ACHN (cell line): ENCODE measurements at places on chromosomes 2 and 18.

GRCh38 chr2:145075454-145076062 is 555.6 kb upstream of the ZEB2 start:
- DNase-seq, result no peak

- no peak for DNase-seq
Observed at GRCh38 chr2:38409156-38410102, 32.4 kb upstream of the ATL2 start.

GRCh38 chr2:54590216-54591120 is 133.0 kb upstream of the EML6 start:
- DNase-seq, result no peak

- no peak for DNase-seq
Observed at GRCh38 chr18:3984163-3984757, 470.8 kb downstream of the DLGAP1 start.

DNA sequence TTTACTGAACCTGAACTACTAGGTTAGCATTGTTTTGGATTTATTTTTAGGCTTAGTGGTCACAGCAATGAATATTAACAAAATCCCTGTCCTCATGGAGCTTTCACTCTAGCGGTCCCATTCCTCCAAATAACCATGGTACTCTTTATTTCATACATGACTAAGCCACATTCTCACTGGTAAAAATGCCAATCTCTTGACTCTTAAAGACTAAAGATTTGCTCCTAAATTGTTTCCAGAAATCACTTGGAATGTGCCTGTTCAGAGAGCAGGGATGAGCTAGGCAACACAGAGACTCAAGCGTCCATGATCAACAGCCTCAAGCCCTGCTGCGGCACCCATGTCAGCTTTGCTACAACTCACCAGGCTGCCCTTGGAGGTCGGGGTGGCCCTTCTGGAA is 13.5 kb downstream of the LMAN1 start:
- DNase-seq, result no peak

DNA sequence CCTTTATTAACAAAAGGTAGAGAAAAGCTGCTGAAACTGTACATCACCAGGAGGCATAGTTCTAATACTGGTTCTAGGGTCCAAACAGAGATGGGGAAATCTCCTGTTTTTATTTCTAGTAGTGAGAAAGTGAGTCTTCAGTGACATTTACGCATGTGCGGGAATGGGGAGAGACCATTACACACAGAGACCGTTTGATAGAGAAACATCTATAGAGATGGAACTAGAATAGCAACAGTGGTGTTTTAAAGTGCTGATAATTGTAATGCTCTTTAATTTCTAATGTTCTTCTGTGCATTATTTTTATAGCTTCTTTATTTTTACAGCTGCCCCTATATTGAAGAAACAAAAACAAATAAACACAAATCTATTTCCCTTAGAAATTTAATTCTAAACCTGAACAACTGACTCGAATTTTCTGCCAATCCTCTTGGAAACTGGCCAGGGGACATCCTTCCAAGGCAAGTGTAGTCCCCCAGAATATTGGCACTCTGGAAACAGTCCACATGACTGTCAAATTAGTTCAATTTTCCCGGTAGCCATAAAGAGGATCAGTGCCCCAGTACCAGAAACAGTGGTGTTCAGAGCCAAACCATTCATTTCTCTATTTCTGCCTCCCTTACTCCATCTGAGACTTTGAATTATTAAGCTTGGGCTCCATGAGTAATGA is 260.9 kb downstream of the ICOS start:
- DNase-seq, result no peak

GRCh38 chr18:36535202-36535935 is 237.9 kb downstream of the FHOD3 start:
- no peak for DNase-seq

DNA sequence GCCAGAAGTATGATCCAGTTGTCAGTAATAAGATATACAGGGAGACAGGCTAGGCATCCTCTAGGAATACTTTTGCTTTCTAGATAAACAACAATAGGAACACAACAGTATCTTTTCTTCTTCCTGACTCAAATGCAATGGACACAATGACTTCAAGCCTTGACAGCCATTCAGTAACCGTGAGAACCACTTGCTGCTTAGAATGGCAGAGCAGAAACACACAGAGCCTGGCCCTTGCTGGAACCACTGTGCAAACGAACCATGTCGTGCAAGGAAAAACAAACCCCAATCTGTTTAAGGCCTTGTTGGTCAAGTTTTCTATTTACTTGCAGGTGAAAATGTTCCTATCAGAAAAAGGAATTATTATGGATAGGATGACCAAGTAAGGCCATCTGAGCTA is 18.8 kb downstream of the TRIP12 start:
- no peak for DNase-seq

GRCh38 chr18:79812052-79812451 is 14.3 kb downstream of the KCNG2 start:
- no peak for DNase-seq

DNA sequence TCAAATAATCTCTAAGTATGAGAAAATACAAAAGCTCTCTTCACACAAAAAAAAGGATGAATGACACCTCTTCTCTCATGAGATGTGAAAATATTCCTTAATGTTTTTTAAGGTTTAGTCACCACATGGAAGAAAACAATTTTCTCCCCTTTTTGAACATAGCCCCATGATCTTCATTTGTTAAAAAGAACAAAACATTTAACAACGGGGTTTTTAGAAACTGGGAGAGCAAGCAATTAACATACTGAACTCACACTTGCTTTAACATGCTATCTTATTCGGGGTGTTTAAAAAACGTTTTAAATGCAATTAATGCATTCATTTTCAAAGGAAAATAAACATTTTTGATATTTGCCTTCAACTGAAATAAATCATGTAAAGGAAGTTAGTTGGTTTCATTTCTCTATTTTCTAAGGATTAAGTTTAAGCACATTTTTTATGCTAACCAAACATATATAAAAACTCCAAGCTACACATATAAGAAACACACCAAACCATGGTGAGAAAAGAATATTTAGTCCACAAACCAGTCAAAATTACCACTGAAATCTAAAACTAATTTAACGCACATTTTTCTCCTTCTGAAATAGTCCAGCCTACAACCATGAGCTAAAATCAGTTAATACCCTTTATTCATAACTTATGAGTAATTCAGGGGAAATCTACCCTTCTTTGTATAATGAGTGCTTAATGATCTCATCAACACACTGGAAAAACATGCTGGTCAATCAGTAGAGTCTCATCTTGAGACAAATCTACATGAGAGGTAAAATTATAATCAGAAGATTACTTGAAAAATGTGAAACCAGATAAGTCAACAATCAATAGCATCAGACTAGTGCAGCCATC is 8.2 kb downstream of the FBXO11 start:
- DNase-seq, result no peak

- DNase-seq, result no peak
Observed at GRCh38 chr2:150462770-150463169, 24.7 kb downstream of the RND3 start.

GRCh38 chr2:10499275-10499907 is 51.3 kb upstream of the ODC1 start:
- no peak for DNase-seq

- DNase-seq, result no peak
Observed at GRCh38 chr2:138335036-138335435, 166.5 kb upstream of the SPOPL start.

GRCh38 chr2:48069769-48070168 is 163.5 kb upstream of the FBXO11 start:
- no peak for DNase-seq

GRCh38 chr2:236498369-236498768 is 71.3 kb upstream of the ACKR3 start:
- DNase-seq, result peak; percentile 25

DNA sequence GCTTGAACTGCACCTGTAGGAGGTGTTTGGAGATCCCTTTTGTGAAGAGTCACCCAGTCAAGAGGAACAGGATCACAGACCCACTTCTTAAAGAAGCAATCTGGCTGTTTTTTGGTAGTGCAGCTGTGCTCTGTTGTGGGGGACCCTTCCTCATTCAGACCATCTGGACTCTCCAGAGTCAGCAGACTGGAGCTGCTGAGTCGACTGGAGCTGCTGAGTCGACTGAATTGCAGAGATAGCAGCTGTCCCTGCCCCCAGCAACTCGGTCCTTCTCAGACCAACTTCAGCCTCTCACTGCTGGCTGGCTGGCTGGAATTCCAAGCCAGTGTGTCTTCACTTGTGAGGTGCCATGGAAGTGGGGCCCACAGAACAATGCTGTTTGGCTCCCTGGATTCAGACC is 56.8 kb downstream of the GTF3C3 start:
- DNase-seq, result no peak

- no peak for DNase-seq
Observed at GRCh38 chr18:13289481-13290205, 71.1 kb downstream of the LDLRAD4 start.

DNA sequence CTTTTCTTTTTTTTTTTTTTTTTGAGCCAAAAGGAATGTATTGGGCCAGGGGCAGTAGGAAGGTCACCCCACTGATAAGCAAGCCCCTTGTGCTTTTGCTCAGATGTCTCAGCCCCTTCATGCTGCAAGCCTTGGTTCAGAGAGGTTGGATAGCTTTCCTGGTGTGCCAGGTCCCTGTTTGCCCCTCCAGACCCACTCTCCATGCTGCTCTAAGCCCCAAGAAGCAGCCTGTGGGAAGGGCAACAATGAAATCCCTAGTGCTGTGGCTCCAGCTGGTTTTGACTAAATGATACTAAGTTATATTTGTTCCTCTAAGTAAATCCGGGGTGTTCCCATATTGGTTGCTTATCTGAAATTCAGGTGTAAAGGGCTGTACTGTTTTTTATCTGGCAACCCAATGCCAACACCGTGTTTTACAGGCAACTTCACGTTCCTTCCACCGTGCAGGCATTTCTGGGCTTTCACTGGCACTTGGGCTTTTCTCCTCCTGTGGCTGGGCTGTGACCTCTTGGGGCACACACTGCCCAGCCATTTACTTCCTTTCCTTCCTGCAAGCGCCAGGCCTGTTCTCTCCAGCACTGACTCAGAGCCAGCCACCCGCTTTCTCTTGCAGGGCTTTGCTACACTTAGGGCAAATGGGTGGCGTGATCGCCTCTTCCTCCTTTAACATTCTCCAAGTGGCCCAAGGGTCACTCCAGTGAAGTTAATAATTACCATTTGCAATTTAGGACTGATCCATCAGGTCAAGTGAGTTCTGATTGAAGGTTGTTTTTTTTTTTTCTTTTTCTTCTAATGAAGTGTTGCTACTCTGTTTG is 21.6 kb downstream of the MERTK start:
- DNase-seq, result peak; percentile 59

DNA sequence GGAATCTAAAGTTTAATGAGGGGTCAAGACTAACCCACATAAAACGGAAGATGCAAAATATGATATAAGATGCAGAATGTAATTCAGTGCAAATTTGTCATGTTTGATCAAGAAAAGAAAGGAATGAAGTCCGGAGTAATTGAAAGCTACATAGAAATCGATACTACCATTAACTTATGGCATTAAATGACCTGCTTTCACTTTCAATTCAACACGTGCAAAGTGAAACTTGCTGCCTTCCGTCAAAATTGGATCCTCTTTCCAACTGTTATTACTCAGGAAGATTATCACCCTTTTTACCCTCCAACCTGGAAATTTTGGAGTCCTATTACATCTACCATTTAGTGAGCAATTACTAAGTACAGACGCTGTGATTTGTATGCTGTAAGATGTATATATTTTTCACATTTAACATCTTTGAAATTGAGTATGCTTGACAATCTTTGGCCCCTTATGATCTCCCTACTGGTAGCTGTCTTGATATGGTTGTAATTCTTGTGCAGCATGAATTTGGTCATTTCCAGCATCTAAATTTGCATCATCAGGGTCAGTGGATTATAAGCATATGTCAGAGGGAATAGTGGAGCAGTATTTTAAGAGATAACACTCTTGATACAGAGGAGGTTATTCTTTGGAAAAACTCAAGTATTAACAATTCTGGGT is 18.6 kb downstream of the UNC80 start:
- no peak for DNase-seq

DNA sequence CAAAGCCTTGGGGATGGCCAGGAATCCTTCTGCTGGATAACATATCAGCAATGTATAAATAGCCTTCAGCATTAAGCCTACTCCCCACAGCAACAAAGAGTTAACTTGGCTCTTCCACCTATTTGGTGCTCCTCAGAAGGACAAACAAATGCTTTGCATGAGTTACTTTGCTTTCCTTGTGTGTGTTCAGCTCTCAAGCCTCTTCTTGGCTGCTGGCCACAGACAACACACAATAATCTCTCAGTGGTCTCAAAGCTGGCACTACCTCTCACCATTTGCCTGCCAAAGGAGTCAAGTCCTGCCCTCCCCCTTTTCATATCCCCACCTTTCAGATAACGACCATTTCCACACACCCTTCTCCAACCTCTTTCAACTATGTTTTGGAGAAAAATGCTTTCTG is 17.5 kb downstream of the FTCDNL1 start:
- no peak for DNase-seq

GRCh38 chr2:23363268-23363667 is 21.7 kb upstream of the KLHL29 start:
- no peak for DNase-seq

- DNase-seq, result no peak
Observed at GRCh38 chr2:236434593-236434992, 135.0 kb upstream of the ACKR3 start.

DNA sequence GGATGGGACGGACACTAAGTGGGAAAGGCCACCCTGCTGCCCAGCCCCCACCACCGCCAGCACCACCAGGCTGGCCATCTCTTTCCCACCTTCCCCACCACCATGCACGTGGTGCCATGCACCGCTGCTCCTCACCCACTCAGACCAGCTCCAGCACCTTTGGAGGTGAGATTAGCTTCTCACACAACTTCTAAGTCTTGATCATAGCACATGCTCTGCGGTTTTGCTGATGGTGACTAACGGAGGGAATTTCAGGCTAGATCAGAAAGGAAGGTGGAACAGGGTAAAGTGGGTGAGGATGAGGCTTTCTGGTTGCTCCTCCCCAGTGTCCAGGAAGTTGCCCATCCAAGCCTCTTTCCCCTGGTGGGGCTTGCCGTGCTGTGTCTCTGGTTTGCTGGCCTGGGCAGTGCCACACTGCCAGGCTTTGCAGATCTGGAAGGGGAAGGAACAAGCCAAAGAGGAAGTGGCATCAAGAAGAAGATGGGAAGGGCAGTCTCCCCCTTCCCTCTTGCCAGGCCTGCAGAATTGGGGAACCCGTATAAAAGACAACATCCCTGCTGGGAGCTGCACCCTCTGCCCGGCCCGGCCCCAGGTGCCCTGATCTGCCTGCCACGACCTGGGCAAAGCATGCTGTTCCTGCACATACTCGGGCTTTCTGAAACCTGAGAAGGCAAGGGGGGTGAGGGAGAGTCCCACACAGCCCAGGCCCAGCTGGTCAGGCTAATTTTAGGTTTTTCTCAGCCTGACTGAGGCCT is 44.3 kb upstream of the CAB39 start:
- no peak for DNase-seq

- no peak for DNase-seq
Observed at GRCh38 chr2:25170888-25171287, 2.5 kb upstream of the POMC start.
